ENCODE measurements at places on chromosomes 6 and 20.
A peak's percentile ranks its signal among the peaks of the same experiment; 100 is the strongest.

DNA sequence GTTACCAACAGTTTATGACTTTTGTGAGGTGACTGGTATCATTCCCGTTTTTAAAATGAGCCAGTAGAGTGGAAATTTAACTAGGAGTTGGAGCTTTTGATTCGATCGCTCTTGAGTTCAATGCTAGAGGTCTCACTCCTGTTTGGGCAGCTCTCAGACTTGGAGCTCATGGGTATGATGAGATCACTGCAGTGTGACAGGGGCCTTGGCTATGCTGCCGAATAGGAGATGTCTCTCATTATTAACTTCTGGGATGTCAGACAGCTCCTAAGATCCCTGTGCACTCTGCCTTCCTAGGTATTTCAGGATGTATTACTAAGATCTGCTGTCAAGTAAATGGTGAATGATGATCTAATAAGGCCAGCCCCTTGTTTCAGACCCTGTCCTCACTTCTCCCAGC, 20.4 kb downstream of the AKAP12 start:
- no peak for DNase-seq

DNA sequence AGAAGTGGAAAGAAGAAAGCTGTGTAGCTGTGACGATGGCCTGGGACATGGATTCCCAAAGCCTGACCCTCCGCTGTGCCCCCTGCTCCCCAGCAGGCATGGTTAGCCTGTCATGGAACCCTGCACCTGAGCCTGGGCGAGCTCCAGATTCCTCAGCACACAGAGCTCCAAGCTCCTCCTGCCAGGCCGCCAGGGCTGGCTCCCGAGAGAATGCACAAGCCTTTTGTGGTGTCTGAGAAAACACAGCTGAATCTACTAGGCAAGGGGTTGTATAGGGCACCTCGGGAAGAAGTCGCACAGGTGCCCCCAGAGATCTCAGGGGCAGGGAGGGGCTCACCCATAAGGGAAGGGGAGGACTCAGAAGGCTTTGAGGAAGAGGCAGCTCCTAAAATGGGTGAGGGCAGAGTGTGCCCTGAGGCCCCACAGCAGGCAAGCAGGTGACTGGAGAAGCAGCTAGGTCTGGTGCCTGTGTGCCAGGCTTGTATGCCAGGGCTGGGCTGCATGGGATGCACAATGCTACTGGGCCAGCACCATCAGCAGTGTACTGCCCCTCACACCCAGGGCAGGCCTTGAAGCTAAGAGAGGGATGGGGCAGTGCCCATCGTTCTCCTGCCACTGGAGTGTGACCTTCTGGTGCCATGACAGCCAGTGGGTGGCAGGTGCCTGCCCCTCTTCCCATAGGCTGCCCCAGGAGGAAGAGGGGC, 64.3 kb upstream of the CD93 start:
- no peak for DNase-seq

- peak; percentile 92 for DNase-seq
Observed at GRCh38 chr6:30556906-30557682, at the start of gene PRR3. TSS of gene PRR3 (plus strand) at chr6:30557295. CDS start at chr6:30557345, 50 bp downstream.

DNA sequence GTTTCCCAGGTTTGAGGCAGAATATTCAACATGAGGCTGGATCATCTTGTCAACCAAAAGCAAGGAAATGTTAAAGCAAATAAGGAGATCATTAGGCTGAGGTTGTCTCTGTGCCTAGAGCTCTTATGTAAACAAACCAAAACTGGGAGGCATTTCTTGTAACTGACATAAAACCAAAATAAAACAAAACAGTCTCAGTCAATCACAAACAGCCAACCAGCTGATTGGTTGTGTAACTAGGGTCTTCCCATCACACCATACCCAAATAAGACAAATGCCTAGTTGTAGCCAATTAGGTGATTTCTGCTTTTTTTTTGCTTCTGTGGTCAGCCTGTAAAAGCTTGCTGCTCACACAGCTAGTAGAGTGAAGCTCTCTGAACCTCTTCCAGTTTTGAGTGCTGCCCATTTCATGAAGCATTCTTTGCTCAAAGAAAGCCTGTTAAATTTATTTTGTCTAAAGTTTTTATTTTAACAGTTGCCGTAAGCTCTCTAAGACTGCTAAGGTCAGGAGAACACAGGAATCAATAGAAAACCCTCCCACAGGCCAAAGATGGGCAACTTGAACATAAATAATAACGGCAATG, 8.9 kb upstream of the FITM2 start:
- no peak for DNase-seq

DNA sequence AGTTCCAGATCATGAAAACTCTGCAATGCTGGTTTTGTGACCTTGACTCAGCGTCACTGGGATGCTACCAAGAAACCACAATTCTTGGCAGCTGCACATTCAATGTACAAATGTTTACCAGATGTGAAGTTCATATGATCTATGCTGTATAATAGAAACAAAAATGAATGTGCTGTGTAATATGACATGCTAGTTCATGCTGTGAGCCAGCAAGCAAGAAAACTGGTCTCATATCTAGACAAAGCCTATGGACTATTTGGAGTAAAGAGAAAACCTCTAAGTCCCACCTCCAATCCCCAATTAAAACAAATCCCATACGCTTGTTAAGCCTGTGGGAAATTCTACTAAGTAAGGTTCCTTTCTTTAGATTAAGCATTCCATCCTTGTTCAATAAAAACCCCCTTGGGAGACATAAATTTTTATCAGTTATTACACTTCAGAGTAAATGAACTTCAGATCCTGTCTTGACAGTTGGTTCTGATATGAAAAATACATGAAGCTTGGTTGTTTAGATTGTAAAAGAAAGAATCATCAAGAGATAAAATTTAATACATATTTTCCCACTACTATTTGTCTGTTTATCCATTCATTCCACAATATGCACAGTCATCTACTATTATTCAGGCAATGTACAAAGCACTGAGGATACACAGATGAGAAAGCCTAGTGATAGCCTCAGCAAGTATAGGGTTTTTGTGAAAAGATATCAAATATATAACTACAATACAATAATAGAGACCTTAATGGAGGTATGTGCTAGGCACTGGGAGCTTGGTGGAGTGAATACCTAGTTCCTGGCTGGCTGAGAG, 20.1 kb downstream of the COL21A1 start:
- no peak for DNase-seq

DNA sequence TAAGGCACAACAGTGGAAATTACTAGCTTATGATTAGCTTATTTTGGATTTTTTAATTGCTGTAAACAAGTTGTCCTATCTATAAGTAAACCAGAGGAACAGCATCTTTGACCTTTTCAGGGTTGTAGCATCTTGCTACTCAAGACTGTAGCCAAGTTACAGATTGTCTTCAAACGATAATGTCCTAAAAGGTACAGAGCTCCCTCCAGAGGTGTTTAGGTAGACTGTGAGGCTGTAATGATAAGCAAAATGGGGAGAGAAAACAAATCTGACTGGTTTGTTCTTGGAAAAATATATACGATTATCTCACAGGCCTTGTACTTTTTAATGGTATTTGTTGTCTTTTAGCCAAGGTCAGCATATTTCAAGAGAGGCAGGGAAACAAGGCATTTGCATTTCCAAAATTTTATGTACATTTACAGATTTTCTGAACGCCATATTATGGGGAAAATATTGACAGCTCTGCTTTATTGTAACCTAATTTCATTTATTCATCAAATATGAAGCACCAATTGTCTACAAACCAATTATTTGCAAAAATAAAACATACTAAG, 273.4 kb downstream of the MEI4 start:
- no peak for DNase-seq

DNA sequence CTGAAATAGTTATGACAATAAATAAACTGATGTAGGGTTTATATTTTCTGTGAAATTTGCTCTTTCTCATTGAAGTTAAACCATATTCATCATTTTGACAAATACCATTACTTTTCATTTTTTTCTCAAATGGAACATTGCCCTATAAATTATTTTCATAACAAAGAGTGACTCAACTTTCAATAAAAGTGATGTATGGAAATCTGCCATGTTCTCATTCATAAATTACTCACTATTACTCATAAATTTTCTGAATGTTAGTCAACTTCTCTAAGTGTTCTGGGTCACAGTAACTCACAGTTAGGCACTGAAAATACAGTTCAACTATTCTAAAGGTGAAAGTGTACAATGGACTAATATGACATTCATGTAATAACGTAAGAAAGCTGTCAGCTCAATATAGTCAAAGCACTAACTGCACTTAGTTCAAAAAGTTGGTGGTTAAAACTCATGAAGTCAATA, 19.0 kb upstream of the STX11 start:
- no peak for DNase-seq

DNA sequence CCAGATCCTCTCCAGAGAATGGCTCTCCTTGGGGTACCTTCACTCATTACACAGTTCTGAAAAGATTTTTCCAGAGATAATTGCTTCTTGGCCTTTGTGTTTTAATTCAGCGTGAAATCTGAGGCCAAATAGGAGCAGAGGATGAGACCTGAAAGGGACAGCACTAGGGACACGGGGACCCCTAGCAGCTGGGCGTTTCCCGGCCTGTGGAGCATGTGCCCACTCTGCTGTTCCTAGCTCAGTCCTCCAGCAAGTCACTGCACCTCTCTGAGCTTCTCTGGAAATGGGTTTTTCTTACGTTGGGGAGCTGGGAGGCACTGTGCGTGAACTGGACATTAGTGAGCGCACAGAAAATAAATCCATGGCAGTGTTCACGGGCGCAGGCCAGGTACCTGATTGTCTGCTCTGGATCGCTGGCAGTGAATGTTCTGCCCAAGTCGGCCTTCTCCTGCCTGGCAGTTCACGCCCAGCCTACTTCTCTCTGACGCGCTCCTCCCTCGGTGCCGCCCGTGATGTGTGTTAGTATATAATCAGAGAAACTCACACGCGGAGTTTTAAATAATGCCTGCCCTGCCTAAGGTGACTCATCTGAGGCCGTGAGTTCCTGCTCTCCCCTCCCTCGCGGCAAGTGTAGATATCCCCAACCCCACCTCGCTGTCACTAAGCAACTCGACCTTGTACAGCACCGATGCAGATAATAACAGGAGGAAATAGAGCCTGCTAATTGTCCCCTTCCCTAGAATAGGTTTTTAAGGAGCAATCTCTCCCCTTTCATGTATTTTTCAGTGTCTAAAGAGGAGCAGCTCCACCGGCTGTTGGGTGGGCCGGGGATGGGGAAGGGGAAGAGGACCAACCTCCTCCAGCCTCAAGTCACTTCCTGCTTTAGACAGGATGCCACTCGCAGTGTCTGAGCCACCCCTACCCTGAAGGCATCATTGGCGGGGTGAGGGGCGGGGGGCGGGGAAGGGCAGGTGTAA, 2.7 kb upstream of the TUBB2A start:
- DNase-seq = no peak

- DNase-seq = no peak
Observed at GRCh38 chr20:53950031-53950430, 120.4 kb downstream of the BCAS1 start.

DNA sequence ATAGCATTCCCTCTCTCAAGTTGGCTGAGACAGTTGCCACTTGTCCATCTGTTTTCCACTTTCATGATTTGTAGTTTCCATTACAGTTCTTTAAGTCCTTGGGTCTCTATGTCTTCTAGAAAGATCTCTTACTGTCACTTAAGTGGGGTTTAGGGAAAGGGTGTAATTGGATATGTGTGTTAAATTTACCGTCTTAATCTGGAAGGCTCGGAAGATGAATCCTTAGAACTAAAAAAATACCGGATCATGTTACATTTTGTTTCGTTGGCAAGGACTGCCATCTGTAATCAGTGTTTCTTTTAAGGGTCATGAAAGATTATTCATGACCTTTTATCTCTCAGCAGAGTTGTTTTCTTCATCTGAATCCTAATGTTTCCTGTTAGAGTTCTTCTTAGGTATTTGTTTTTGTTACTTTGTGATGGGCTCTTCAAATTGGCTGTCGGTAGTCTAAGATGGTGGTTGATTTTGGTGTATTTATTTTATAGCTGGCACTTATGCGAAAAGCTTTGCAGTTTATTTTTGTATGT, 21.8 kb upstream of the BTBD3 start:
- no peak for DNase-seq

- peak; percentile 78 for DNase-seq
Observed at GRCh38 chr6:36340618-36341454, 4.1 kb upstream of the BNIP5 start.

DNA sequence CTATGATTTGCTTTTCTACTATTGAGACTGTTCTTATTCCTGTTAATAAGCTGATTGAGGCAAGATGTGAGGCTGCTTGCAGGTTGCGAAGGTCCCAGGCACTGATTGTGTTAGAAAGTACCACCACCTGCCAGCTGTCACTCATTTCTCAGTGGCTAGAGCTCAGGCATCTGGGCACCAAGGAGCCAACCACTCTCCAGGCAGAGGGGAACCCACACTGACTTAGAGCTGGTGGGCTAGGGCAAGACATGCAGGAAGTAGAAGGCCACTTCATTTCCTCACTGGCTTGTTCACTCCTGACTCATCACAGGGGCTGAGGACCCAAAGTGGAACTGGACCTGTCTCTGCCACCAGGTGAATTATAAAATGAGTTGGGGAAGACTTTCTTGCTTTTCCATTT, 7.8 kb upstream of the DLL1 start:
- no peak for DNase-seq

GRCh38 chr6:139987091-139987490, 612.6 kb upstream of the CITED2 start:
- no peak for DNase-seq

- DNase-seq = no peak
Observed at GRCh38 chr6:170444811-170445211, 108.3 kb downstream of the PSMB1 start.

DNA sequence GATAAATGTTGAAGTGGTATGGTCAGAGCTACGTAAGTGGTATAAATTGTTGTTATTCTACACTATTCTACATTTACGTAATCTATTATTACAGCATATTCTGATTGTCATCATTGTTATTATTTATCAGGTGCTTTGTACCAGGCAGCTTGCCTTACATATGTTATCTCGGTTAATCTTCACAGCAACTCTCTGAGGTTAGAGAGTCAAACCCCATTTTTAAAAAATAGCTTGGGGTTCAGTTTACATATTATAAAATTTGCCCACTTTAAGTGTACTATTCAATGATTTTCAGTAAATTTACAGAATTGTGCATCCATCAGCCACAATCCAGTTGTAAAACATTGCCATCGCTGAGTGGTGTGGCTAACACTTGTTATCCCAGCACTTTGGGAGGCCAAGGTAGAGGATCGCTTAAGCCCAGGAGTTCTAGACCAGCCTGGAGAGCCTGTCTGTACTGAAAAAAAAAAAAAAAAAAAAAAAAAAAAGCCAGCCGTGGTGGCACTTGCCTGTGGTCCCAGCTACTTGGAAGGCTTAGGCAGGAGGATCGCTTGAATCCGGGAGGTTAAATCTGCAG, 35.5 kb downstream of the PPP1R16B start:
- no peak for DNase-seq

DNA sequence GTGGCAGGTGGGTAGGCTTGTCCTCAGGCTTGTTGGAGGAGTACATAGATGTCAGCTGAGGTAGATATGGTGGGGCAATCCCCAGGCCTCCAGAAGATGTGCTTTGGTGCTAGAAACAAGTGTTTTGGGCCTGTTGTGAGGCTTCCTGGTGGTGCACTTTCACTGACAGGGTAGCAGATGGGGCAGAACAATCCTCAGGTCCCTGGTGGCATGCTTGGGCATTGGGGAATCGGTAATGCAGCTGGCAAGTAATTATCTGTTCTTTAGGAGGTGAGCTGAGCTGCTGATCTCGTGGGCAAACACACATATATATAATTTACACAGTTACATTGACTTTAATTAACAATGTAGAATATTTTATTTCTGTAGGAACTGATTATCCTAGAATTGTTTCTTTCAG, 458.7 kb downstream of the BMP2 start:
- no peak for DNase-seq

- DNase-seq = no peak
Observed at GRCh38 chr6:155495011-155495768, 39.6 kb upstream of the NOX3 start.
